ENCODE measurements at places on chromosomes 11 and 22.

DNA sequence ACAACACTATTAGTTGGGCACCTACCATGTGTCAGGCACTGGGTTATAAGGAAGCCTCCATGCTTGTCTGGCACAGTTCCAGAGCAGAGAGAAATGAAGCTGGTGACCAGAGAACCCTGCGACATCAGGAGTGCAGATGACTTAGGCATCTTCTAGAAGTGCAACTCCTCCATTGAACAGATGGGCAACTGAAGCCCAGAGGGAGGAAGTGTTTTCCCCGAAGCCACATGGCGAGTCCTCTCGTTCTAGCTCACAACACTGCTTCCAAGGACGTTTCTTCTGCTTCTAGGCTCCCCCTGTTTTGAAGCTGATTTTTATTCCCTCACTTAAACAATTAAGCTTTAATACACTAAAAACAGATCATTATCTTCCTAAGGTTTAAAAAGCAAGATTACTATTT is 109.8 kb upstream of the SYT13 start:
- DNase-seq, result no peak

DNA sequence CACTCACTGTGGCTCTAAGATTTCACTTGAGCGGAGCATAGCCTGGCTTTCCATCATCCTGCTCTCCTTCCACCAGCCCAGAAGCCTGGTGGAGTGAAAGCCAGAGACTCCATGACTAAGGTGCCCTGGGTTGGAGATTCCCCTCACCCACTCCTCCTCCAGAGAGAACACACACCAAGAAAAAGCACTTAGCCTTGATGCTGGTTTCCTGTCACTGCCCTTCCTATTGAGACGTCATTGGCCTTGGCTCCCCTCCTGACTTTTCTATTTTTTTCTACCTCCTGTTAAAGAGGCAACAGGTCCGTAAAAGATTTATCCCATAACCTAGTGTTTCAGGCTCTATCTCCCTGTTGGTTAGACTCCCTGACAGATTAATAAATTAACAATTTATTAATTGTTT is 38.5 kb upstream of the APLNR start:
- DNase-seq, result no peak

DNA sequence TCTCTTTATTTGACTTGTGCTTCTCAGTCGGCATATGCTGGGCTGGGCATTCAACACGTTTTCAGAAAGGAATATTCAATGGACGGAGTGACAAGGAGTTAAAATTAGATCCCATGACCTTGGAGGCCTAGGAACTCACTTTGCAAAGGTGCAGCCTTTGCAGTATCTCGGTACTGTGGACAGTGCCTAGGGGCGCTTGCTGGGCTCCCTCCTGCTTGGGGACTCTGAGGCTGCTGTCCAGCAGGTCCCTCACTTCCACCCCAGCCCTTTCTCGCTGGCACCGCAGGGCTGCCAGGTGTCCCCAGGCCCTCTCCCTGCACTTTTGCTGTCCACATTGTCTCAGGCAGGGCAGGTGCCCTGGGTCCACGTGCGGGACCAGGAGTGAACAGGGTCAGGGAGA is 255.5 kb upstream of the B3GAT1 start:
- DNase-seq, result no peak

GRCh38 chr22:45036154-45036553 is 26.3 kb upstream of the PHF21B start:
- DNase-seq, result no peak

Measured in activated CD8-positive, alpha-beta memory T cell treated with anti-CD3 and anti-CD28 coated beads for 1 hour (primary cell).